NCI-H2029 treated with DMSO at 0.1 percent for 48 hours (cell line): ENCODE measurements at places on chromosomes 5 and 9.
A peak's percentile ranks its signal among the peaks of the same experiment; 100 is the strongest.

DNA sequence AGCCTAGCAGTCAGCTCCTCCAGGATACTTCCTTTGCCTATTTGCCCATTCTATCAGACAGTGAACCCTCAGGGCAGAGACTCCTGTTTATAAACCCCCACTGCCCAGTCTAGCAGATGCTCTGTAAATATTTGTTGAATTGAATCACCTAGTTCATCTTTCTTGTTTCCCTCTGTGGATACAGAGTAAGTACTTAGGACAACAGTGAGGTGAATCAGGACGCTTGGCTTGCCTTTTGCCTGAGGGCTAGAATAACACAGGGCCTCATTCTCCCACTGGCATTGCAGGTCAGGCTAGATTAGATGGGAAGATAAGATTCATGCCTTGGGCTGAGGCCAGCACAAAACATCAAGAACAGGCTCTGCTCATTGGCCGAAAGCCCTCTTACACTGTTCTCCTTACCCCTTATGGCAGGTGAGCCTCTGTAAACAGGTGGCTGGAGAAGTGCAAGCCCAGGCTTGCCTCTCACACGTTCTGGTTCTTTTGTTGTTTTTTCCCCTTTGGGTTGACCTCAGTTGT, 22.2 kb downstream of the TNFSF8 start:
- DNase-seq: peak; percentile 99

DNA sequence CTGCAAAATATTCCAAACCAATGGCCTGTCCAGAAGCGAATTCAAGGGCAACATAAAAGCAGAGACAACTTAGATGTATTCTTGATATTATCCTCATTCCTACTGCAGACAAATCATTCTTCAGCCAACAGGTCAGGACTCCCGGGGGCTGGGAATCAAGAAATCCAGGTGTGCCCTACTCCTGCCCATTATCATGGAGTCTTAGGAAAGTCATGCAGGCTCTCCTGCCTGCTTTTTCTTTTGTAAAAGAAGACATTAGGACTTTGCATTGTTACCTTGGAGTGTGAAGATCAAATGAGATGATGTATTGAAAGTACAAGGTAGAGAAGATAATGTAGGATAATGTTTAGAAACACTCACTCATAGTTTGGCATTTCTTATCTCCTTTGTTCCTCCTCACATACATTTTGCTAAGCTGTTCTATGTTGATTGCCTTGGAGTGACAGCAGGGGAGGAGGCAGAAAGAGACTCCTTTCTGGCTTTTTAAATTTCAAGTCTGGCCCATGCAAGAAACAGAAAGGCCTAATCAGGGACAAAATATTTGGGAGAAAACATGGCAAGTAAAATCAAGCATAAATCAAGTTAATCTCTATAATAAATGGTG, 113.8 kb downstream of the SV2C start:
- DNase-seq: no peak

DNA sequence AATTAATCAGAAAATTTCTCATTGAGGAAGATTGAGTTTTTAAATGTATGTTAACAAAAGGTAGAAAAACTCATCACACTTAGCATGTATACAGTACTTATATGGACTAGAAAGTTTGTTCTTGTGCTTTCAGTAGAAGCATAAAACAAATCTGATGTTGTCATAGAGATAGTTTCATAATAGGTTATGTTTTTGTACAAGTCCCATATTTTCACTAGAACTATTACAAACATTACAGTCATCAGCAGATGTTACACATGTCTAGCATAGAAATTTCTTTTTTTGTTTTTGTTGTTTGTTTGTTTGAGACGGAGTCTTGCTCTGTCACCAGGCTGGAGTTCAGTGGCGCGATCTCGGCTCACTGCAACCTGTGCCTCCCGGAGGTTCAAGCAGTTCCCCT, 131.4 kb downstream of the COMMD10 start:
- DNase-seq: no peak

GRCh38 chr9:127011772-127012171, 97.2 kb downstream of the RALGPS1 start:
- DNase-seq: no peak

DNA sequence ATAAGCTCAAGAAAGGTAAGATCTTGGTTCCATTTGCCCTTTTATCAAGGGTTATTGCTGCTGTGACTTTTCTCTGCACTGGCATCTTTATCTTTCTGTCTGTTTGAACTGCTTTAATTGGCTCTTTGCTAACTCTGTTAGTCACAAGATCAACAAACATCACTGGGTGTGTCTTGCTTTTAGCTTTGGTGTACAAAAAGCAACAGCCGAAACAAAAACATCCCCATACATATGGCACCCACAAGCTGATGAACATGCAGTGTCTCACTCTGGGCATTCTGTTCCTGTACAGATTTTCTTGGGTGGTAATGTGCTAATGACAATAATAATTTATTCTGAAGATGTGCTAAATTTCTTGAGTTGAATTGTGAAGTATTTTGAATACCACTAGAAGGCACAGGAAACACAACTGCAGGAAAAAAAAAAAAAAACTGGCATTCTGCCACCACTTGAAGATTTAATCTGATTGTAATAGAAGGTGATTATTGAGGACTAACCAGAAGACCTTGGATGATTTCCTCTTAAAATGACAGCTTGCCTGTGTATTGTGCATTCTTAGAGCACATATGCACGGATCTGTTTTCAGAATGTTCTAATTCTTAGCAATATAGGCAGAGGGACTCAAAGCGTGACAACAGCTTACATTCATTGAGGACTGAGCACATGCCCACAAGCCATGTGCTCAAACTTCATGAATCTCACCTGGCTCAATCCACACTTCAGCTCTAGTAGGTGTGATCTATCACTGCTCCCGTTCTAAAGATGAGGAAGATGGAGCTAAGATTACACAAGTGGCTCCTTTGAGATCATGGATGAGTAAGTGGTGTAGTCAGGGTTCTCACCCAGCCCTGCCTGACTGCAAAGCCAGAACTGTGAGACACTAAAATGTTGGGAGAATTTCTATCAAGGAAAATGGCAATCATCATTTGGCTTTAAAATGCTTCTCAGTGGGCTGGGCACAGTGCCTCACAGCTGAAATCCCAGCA, 96.4 kb downstream of the EBF1 start:
- DNase-seq: no peak

GRCh38 chr9:106066940-106067524, 372.7 kb downstream of the TMEM38B start:
- no peak for DNase-seq

- DNase-seq: no peak
These were observed 392.5 kb downstream of the KDM4C start for GRCh38 chr9:7150153-7150890.
